ENCODE measurements at places on chromosomes 1 and 21. TPM values are rescaled to one million over a fixed set of nuclear protein-coding genes. Genes with fewer than 3 reads are reported as not detected.

Gene TNFRSF1B
- polyA plus RNA-seq, result 8.3 TPM

Gene OPRD1
- 1.9 TPM for polyA plus RNA-seq

Gene HCN3
- polyA plus RNA-seq, result 22.3 TPM

Gene C8A
- not detected for polyA plus RNA-seq

Gene TNNI3K
- not detected for polyA plus RNA-seq

Gene ANGPTL3
- not detected for polyA plus RNA-seq

Gene TAGLN2
- polyA plus RNA-seq, result 825 TPM

Gene CLCA1
- not detected for polyA plus RNA-seq

Gene ZNF648
- not detected for polyA plus RNA-seq

Gene TSPAN2
- 0.15 TPM for polyA plus RNA-seq

Gene RBM11
- 2.9 TPM for polyA plus RNA-seq

Gene PGLYRP4
- polyA plus RNA-seq, result not detected

Gene AUNIP
- 2.8 TPM for polyA plus RNA-seq

Gene MAP3K6
- 6.9 TPM for polyA plus RNA-seq

Gene VANGL1
- 10.8 TPM for polyA plus RNA-seq

Gene WNT3A
- not detected for polyA plus RNA-seq

Gene LEFTY1
- 1.0 TPM for polyA plus RNA-seq

Gene ZFP69
- 1.1 TPM for polyA plus RNA-seq

Gene CSF3R
- polyA plus RNA-seq, result 1.9 TPM

Gene DIRAS3
- 2.1 TPM for polyA plus RNA-seq

Gene GPA33
- not detected for polyA plus RNA-seq

Gene CYP4X1
- polyA plus RNA-seq, result 1.6 TPM

Gene ZNF593OS
- not detected for polyA plus RNA-seq

Gene LDLRAD1
- polyA plus RNA-seq, result not detected

Gene COL11A1
- 0.58 TPM for polyA plus RNA-seq

Gene OR2T34
- polyA plus RNA-seq, result not detected

Gene DDR2
- 2.7 TPM for polyA plus RNA-seq

Gene CDC42BPA
- polyA plus RNA-seq, result 12.2 TPM

Gene TMEM39B
- polyA plus RNA-seq, result 29.0 TPM

Gene SIM2
- polyA plus RNA-seq, result 0.34 TPM

Gene HRNR
- not detected for polyA plus RNA-seq

Gene PRKAA2
- 0.48 TPM for polyA plus RNA-seq

Gene GJB4
- polyA plus RNA-seq, result not detected

Gene TSSK3
- polyA plus RNA-seq, result not detected

Gene OLFM3
- 1.2 TPM for polyA plus RNA-seq

Gene CHRM3
- 1.1 TPM for polyA plus RNA-seq

Gene KMO
- not detected for polyA plus RNA-seq

Gene DNAJC28
- polyA plus RNA-seq, result 0.85 TPM

Gene KCNJ9
- polyA plus RNA-seq, result 19.0 TPM

Gene GUCA2B
- polyA plus RNA-seq, result not detected

Gene SPRR2D
- not detected for polyA plus RNA-seq

Gene FAM167B
- polyA plus RNA-seq, result 4.8 TPM

Gene ETV3L
- polyA plus RNA-seq, result not detected

Gene FCRL1
- not detected for polyA plus RNA-seq

Gene STIL
- polyA plus RNA-seq, result 6.6 TPM

Gene ZNF684
- 0.59 TPM for polyA plus RNA-seq

Gene SPRR3
- polyA plus RNA-seq, result not detected

Gene TMEM200B
- 0.78 TPM for polyA plus RNA-seq

Gene TTC39A
- polyA plus RNA-seq, result 4.8 TPM

Gene KIF17
- polyA plus RNA-seq, result 12.0 TPM

Measured in brain (organoid and tissue), 16 donors.